Caco-2 (cell line): ENCODE measurements at places on chromosomes 13 and 19.

DNA sequence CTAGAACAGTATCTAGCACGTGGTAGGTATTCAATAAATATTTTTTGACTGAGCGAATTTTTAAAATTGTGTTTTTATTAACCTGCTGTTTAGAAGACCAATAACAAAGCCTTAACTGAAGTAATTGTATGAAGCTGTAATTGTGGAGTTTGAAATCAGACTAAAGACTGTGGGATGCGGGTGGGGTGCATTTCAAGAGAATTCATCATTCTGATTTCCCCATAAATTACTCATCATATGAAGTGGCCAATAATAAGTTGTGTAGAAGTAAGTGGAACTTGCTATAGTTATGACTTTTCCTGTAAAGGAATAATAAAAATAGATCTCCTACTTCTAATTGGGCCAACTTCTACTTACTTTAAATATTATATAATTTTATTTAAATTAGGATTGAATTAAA lies 449.3 kb downstream of the PCDH9 start:
- DNase-seq = no peak

- DNase-seq = no peak
Observed at GRCh38 chr13:27442797-27443196, 7.6 kb downstream of the MTIF3 start.

- DNase-seq = no peak
Observed at GRCh38 chr13:83350569-83350968, 531.7 kb downstream of the SLITRK1 start.

GRCh38 chr19:49951806-49952478 lies 9.0 kb downstream of the SIGLEC11 start:
- DNase-seq = no peak

DNA sequence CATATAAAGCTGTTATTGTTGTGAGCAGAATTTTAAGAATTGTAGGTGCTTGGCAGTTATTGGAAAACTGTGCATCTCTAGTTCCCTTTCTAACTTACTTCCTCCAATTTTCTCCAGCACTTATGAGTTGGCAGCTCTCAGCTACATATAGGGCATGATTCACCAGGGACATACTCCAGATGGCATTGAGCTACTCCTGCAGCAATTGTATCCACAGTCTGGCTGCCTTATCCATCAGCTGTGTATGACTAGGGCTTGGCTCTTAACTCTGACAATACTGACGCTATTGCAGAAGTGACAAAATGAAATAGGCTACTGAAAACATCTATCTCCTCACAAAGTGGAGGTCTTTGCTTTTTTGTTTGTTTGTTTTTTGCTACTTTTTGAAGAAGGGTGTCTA lies 276.7 kb downstream of the POU4F1 start:
- no peak for DNase-seq

DNA sequence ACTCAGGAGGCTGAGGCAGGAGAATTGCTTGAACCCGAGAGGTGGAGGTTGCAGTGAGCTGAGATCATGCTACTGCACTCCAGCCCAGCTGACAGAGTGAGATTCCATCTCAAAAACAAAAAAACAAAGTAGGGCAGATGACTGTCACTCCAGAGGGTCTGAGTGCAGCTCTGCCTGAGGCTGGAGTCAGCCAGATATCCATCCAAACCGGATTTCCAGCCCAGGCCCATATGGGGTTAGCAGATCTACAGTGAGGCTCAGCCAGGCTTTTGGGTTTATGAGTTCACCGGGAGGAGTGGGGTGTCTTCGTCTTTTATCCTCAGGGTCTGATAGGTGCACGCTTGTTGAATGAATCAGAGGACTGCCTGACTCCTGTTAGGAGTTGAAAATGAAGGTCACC lies 19.0 kb downstream of the LAMP1 start:
- no peak for DNase-seq

DNA sequence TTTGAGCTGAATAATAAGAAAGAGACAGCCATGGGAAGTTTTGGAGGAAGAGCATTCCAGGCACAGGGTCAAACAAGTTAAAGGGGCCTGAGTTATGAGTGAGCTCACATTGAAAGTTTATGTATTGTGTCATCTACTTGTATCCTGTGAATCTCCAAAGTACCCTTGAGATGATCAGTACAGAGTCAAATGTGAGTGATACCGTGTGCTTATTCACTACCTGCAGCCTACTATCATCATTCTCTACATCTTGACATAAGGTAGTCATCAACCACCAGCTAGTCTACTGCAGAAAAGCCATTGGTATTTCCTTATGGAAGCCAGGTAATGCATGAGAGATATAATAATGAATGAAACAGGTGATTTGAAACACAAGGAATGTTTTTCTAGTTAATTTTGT lies 3.0 kb upstream of the KCTD12 start:
- DNase-seq = no peak

DNA sequence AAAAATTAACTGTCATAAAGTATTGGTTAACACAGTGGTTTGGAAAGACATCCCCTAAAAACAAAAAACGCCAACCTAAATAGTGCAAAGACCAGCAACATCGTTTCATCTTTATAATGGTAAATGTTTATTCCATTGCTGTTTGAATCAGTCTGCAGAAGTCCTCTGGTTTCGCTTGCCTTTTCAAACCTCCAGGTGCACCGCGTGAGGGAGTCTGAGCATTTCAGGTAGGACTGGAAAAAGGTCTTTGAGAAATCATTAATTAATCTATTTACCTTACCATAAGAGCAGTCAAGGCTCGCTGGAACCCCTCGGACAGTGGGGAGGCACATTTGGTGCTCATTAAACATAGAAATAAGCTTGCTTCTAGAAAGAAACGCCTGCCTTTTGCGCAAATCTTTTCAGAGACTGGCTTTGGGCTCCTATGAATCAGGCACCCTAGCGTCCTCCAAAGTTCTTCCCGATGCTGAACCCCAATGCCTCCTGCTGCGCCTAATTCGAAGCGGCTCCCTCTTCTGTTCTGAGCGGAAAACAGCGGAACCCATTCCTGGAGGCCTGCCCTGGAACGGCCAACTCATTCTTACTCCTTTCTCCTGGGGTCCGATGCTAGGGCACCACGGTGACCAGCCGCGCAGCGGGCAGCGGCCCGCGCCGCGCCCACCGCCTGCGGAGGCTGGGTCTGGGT lies 951 bp upstream of the MTUS2 start:
- DNase-seq = peak; percentile 12

DNA sequence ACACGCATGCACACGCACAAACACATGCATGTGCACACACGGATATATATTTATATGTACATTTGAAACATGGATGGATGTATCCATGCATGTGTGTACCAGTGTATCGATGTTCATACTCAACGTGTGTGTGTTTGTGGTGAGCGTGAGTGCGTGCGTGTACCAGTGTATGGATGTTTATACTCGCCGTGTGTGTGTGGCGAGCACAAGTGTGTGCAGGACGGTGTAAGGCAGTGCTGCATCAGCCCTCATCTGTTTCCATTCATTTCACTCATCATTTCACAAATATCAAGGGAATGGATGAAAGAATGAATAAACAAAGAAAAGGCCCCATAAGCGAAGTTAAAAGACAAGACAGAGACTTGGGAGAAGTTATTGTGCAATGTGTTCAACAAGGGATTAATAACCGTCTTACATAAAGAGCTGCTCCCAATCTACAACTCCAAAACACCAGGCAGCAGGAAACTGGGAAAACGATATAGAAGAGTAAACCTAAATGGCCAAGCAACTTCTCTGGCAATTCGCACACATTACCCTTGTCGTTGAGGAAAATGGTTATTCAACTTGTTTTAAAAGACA lies 21.7 kb upstream of the MIER2 start:
- no peak for DNase-seq

GRCh38 chr13:25329706-25330105 lies 28.3 kb downstream of the NUP58 start:
- DNase-seq = no peak

- no peak for DNase-seq
Observed at GRCh38 chr13:22933571-22934181, 247.1 kb upstream of the SGCG start.

DNA sequence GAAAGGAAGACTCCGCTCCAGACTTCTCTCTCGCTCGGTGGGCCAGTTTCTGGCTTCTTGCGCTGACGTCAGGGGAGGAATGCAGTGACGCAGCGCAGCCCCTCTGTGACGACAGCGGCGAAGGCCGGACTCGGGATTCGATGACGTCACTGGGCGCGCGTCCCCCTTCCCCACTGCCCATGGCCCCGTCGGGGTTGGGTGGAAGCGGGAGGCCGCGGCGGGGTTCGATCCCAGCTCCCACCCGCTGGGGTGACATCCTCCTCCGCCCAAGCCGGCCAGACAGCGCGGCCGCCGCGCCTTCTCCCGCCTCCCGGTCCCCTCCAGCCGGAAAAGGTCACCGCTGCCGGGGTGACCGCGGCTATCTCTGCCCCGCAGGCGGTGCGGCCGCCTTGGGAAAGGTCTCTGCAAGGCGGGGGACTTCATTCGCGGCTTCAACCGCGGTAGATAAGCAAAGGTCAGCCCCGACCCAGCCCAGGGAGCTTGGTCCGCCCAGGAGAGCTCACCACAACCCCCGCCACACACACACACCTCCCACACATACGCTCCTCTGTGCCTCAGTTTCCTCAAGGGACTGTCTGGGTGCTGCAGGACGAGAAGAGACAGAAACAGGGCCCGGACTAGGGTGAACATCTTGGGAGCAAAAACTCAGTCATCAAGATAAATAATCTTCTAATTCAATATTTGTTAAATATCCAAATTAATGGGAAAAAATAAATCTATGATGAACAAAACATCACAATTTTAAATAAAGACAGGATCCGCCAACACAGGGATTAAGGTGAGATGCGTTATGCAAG lies 844 bp upstream of the RFX1 start:
- DNase-seq = no peak

- no peak for DNase-seq
Observed at GRCh38 chr13:59475911-59476310, 687.8 kb downstream of the DIAPH3 start.

DNA sequence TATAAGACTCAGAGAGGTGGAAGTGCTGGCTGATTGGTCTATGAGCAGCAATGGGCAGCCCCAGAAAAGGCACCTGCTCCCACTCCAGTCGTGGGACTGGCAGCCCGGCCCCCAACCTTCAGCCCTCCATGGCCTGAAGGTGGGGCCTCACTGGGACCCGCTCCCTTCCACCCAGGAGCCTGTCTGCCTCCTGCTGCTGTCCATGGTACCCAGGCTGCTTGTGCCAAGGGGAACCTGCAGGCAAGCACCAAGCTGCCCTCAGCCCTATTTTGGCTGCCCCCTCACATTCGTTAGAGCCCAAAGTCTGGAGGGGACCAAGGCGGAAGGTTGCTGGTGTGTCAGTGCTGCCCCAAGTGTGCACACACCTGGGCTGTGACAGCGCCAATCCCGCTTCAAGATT lies 2304.9 kb downstream of the PCDH9 start:
- peak; percentile 32 for DNase-seq

GRCh38 chr13:75685239-75685697 lies 49.1 kb downstream of the LMO7 start:
- peak; percentile 70 for DNase-seq

GRCh38 chr13:28657784-28658538 lies 969 bp upstream of the POMP start:
- no peak for DNase-seq

- no peak for DNase-seq
Observed at GRCh38 chr19:38044267-38045111, 137.5 kb downstream of the SIPA1L3 start.

GRCh38 chr13:50448535-50448998 lies 394.9 kb downstream of the DLEU7 start:
- no peak for DNase-seq

DNA sequence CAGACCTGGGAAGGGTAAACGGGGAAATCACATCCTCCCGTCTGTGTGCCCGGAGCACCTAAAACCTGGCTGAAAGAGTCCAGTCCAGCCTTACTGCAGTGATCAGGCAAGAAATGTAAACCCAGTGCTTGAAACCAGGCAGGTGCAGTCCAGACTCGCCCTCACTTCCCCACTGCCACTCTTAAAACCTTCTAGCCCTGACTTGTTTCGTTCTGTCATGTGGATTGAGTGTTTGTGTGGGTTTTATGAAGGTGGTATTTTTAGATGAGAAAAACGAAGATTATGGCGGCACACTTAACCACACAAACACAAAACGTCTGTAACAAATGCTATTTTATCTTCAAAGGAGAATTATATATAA lies 839 bp upstream of the CKAP2 start:
- no peak for DNase-seq

DNA sequence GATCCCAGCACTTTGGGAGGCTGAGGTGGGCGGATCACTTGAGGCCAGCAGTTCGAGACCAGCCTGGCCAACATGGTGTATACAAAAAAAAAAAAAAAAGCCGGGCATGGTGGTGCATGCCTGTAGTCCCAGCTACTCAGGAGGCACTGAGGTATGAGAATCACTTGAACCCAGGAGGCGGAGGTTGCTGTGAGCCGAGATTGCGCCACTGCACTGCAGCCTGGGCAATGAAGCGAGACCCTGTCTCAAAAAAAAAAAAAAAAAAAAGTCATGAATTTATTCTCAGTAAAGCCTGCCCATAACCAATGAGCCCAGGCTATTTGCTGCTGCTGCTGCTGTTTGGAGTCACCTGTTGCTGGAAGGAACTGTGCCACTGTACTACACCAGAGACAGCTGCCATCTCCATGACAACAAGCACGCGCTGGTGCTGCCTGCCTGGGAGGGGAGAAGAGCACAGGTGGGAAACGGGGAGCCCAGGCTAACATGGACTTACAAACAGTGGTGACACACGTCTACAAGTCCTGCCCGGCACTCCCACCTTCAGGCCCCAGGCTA lies 11.3 kb downstream of the ZFR2 start:
- DNase-seq = no peak

GRCh38 chr13:27976362-27977091 lies 7.4 kb upstream of the CDX2 start:
- DNase-seq = no peak

GRCh38 chr19:40612831-40613689 lies 11.9 kb downstream of the LTBP4 start:
- peak; percentile 52 for DNase-seq
